ENCODE measurements at places on chromosomes 5 and 9.

- no peak for DNase-seq
These were observed 23.8 kb downstream of the C9 start for GRCh38 chr5:39340506-39340905.

DNA sequence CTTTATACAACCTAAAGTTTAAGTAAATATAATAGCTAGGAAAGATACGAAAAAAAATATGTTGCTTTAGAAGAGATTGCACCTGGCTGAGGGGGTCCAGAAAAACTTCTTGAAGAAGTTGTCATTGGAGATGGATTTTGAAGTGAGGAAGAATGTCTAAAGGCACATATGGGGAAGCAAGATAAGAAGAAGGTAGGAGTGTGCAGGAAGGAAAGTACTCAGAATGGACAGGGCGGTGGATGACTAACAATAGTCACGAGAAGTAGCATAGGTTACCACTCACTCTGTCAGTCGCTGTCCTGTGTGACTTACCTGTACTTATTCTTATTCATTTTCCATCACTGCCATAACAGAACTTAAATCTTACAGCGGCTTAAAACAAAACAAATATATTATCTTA lies 251.6 kb downstream of the GRIA1 start:
- no peak for DNase-seq

- no peak for DNase-seq
These were observed 64.5 kb downstream of the C9orf152 start for GRCh38 chr9:110143485-110143884.

GRCh38 chr9:123812984-123813383 lies 116.9 kb downstream of the DENND1A start:
- DNase-seq = no peak

DNA sequence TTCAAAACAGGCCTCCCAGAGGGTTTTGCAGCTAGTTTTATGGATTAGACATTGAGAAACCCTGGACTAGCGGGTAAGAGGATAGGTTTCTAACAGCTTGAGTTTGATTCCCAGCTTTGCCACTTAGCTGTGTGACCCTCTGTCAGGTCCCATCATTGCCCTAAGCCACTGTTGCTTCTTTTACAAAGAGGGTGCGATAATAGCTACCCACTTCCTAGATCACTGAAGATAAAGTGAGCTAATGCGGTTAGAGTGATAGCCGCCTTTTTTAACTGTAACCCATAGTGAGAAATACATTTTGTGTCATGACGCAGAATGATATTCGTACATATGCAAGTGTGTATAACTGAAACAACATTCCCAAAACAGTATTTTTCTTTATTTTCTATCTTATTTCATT lies 40.3 kb downstream of the CSF1R start:
- DNase-seq = no peak

DNA sequence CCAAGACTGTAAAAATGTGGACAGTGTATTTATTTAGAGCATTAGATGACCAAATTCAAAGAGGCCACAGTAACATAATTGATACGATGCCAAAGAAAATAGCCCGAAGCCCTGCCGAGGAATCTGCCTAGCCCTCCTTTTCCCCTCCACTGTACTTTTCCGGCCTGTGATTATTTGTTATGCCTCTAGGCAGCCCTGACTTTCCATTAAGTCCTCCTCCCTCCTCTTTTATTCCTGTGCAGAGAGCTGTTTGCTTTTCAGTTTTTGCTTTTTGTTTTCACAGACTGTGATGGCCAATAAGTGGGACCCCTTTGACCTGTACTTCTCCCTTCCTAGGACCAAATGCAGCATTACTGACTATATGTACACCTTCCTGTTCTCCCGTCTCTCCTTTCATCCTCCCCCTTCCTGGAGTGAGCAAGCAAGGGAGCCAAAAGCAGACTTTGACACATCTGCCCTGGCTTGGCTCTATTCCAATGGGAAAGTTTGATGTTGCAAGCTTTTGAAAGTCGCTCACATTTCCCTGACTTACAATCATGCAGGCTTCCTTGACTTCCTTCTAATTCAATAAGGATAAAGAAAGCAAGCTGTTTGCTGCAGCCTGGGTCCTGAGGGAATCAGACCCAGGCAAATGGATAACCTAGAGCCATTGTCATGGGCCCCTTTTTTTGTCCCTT lies 76.1 kb downstream of the NREP start:
- DNase-seq = peak; percentile 98

DNA sequence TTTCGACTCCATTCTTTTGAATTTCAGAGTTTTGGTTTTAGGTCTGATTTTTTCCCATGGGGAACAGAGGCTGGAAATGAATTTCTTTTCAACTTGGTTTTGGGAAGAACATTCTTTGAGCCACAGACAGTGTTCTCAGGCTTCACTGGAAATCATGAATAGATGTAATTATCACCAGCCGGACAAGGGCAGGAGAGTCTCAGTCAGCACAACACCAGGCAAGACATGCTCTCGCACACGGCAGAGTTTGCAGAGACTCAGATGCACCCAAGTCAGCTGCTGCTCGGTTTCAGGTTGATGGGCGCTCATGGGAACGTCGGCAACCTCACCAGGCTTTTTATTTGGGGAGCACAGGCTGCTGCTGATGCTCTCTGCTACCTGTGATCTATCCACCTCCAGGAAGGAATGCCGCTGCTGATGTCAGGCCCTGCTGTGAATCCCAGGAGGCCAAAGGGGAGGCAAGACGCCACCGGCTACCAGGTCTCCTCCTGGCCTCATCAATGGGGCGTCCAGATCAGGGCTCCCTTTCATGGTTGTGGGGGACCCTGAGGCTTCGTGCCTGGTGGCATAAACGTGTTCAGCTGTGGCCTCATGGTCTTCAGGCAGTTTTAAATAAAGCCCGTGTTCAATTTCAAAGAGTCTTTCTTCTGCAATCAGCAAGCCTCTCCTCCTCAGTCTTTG lies 332.3 kb upstream of the IRX4 start:
- DNase-seq = no peak

DNA sequence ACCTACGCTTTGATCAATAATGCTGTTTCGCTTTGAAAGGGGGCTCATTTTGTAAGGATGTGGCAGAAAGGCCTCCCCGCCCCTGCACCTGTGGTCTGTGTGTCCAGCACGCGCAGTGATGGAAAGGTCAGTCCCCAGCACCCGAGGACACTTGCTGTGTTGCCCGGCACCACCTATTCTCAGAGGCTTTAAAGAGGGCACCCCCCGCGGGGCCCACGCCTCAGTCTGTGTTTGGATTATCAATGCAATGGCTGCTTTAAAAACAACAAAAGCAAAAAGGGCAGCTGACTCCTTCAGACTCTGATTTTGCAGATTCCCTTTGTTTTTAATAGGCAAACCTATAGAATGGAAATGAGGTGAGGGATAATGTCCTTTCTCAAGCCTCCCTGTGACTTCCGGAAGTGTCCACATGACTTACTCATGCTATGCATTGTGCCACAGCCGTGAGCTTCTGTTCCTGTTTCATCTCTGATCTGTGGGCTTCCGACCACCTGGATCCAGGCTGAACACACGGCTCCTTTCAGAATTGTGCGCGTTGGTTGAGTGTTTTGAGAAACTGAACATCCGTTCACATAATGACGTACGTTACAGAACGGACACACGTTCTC lies 416.2 kb downstream of the IRX2 start:
- no peak for DNase-seq

DNA sequence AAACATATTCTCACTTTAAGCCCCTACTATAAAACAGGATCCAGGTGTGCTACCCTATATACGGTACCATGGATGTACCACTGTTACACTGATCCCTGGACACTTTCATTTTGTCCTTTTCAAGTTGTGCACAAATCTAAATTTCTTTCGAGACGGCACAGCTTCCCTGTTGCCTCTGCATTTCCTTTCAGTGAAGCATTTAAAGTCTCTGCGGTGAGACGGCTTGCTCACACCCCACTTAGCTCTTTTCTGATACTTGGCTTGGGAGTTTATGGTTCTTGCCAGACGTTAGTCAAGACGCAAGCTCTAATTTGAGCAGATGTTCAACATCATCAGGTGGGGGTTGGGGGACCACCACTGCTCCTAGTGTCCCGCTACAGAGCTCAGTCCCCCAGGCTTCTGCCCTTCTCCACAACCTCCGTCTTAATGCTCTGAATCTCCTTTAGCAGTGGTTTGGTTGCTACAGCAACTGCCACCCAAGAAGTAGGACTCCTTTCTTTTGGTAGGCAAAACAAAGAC lies 15.8 kb downstream of the F2RL2 start:
- no peak for DNase-seq

- DNase-seq = no peak
These were observed 36.2 kb downstream of the UNC5A start for GRCh38 chr5:176846335-176847140.

- no peak for DNase-seq
These were observed 61.2 kb upstream of the GCNT4 start for GRCh38 chr5:75113354-75114113.

GRCh38 chr9:131096269-131097125 lies at the start of gene AIF1L:
Gene AIF1L, plus strand, starts transcription at chr9:131096531. Its CDS starts 99 bp downstream, at chr9:131096630.
- no peak for DNase-seq

DNA sequence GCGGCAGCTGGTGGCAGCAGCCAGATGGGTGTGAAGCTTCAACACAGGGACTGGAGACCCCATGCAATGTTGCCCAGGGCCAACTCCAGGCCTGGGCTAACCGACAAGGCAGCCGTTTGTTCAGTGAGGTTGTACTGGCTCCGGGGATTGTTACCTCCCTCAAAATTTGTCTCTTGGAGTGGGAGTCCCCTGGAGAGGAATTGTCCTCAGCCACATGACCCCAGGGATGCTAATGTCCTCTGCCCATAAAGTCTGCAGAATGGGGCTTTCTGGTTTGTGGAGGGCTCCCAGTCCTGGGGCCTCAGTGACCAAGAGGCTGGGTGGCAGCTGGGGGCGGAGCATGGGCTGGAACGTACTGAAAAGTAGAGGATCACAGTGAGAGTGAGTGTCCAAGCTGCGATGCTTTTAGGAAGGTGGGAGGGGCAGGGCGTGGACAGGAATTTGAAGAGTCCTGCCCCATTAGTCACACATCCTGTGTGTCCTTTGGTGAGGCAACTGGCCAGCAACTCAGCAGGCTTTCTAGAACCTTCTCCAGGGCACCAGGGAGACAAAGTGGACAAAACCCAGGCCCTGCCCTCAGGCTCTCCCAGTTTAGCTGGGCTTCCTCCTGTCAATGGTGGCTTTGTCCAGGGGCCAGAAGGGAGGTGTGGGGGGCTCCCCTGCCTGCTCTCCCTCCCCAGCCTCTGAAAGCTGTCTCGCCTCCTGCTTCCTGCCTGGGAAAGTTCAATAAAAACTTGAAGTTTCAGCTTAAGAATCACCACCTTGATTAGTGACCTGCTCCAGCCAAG lies 114.0 kb downstream of the NSG2 start:
- no peak for DNase-seq

DNA sequence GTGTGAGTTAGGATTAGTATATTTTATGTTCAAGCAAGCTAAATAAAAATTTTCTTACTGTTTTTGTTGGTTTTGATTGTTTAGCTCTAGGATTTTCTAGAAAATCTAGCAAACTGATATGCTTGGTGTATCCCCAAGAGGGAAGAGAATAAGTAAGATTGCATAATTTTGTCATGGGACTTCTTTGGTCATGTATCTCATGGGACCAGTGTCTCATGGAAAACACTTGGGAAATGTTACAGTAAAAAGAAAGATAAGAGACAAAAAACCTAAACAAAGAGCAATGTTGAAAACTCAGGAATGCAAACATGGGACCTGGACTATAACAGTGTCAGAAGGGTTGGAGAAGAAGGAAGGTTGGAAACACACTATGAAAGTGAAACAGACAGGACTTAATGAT lies 119.4 kb downstream of the TLR4 start:
- DNase-seq = no peak

DNA sequence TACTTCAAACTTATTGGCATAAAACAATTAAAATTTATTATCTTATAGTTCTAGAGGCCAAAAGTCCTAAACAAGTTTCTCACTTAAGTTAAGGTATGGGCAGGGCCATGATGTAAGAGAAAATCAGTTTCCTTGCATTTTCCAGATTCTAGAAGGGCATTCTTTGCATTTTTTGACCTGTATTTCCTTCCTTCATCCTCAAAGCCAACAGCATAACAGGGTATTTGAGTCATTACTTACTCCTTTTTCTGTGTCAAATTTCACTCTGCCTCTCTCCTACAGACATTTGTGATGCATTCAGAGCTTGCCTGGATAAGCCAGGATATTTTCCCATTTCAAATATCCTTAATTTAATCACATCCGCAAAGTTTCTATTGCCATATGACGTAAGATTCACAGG lies 1499.0 kb downstream of the EFNA5 start:
- no peak for DNase-seq

- no peak for DNase-seq
These were observed 197.7 kb downstream of the PRELID2 start for GRCh38 chr5:145637396-145637795.

- DNase-seq = no peak
These were observed 24.0 kb upstream of the SLC9A3 start for GRCh38 chr5:548256-548655.

GRCh38 chr9:126380447-126380846 lies 53.8 kb downstream of the MVB12B start:
- DNase-seq = no peak

DNA sequence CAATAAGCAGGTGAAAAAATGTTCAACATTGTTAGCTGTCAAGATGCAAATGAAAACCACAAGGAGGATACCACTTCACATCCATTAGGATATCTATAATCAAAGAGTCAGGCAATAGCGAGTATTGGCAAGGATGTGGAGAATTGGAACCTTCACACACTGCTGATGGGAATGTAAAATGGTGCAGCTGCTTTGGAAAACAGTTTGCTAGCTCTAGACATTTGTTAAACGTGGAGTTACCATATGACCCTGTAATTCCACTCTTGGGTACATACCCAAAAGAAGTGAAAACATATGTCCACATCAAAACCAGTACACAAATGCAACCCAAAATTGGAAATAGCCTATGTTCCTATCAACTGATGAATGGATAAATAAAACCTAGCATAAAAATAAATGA lies 37.4 kb downstream of the SCAMP1 start:
- no peak for DNase-seq

- DNase-seq = no peak
These were observed 143.6 kb downstream of the BNC2 start for GRCh38 chr9:16726718-16727451.

GRCh38 chr5:173457482-173457881 lies 129.3 kb upstream of the STC2 start:
- no peak for DNase-seq

DNA sequence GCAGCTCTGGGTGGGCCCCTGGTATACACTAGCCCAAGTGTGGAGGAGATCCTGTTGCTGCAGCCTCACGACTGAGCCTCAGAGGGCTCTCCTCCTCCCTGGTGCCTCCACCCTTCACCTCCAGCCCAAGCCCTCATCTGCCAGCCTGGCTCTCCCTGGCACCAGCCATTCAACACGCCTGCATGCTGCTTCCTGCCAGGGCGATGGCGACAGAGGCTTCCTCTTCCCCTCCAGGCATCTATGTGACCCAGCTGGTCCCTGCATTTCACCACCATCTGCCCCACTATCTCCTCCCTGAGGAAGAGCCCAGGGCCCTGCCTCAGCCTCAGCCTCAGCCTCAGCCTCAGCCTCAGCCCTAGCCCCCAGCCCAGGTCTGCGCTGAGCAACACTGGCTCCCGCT lies 54.8 kb upstream of the ANGPTL2 start:
- no peak for DNase-seq

All from smooth muscle cell of the brain vasculature (primary cell).